ENCODE measurements at places on chromosomes 12 and 14.
A peak's percentile ranks its signal among the peaks of the same experiment; 100 is the strongest.

DNA sequence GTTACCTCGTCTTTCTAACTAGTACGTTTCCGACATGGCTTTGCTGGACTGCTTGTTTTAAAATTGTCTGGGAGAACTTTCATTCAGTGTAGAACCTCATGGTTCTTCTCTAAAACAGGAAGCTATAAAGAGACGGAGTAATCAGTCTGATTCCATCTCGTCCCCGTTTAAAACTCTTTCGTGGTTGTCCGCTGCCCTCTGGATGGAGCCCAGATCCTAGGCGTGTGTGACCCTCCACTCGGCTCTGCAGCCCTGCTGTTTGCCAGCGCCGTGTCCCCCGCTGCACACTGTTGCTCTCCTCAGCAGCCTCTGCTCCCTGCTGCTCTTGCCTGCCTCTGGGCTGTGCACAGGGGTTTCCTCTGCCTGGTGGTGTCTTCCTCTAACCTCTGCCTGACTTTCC is 50.2 kb downstream of the SLC8B1 start:
- no peak for DNase-seq

- peak; percentile 32 for DNase-seq
These were observed 89.0 kb downstream of the POLR3B start for GRCh38 chr12:106446419-106447092.

DNA sequence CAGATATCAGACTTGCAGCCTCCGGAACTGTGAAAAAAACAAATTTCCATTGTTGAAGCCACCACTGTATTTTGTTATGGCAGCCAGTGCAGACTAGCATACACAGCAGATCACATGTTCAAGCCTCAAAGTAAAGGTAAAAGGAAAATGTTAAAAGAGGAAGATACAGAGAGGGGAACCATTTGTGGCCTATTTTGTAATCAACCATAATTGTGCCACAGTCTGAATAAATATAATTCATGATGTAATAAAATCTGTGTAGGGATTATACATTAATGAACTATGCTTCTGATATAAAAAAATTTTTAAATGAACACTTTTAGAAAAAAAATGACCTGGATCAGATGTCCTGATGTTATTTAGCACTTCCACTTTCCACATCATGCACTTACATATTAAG is 79.6 kb downstream of the SLC16A7 start:
- no peak for DNase-seq

GRCh38 chr14:23381871-23382270 is 5.0 kb downstream of the CMTM5 start:
- no peak for DNase-seq

- DNase-seq: no peak
These were observed 196.1 kb upstream of the ALG10B start for GRCh38 chr12:38120438-38120837.

DNA sequence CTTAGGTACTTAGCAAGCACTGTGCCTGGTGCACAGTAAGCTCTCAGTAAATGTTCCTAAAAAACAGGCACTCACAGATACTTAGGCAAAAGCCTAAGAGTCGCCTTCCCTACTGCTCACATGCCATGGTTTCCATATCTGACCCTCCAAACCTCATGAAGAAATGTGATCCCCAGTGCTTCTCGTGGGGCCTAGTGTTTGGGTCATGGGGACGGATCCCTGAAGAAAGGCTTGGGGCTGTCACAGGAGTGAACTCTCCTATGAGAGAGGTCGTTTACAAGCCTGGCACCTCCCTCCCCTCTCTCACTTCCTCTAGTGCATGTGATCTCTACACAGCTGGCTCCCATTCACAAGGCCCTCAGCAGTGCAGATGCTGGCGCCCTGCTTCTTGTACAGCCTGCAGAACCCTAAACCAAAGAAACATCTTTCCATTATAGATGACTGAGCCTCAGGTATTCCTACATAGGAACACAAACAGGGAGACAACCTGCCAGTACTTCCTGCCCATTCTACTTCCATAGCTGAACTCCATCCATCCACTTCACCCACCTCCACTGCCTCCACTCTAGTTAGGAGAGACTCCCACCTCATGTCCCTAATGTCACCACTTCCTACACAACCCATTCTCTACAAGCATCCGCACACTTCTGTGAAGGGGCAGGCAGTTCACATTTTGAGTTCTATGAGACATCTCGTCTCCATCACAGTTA is 2.9 kb downstream of the SLC15A4 start:
- no peak for DNase-seq

DNA sequence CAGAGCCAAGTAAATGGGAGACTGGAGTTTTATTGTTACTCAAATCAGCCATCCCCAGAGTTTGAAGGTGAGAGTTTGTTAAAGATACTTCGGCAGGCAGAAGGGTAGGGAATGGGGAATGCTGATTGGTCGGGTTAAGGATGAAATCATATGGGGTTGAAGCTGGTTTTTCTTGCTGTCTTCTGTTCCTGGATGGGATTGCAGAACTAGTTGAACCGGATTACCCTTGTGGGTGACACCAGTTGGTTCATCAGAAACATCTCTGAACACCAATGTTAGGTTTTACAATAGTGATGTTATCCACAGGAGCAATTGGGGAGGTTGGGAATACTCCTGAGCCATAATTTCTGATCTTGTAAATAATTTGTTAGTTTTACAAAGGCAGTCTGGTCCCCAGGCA is 18.7 kb upstream of the SMCO2 start:
- no peak for DNase-seq

GRCh38 chr14:33792720-33793368 is 158.0 kb downstream of the EGLN3 start:
- DNase-seq: peak; percentile 94

DNA sequence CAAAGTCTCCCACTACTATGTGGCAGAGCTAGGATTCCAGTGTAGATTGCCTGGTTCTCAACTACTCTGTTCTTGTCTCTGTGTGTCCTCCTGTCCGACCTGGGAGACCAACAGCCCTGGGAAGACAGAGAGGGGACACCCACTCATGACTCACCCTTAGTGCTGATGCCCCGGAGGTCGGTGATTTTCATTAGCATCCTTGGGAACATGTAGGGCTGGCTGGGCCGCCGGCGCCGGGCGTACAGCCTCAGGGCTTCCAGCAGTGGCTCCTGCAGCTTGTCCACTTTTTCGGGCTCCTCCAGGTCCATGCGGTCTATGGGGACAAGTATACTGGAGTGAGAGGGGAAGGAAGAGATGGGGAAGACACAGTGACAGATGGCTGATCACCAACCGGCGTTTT is 5.9 kb upstream of the ITGB7 start:
- no peak for DNase-seq

- DNase-seq: no peak
These were observed 54.4 kb downstream of the GALNT16 start for GRCh38 chr14:69314327-69314726.

DNA sequence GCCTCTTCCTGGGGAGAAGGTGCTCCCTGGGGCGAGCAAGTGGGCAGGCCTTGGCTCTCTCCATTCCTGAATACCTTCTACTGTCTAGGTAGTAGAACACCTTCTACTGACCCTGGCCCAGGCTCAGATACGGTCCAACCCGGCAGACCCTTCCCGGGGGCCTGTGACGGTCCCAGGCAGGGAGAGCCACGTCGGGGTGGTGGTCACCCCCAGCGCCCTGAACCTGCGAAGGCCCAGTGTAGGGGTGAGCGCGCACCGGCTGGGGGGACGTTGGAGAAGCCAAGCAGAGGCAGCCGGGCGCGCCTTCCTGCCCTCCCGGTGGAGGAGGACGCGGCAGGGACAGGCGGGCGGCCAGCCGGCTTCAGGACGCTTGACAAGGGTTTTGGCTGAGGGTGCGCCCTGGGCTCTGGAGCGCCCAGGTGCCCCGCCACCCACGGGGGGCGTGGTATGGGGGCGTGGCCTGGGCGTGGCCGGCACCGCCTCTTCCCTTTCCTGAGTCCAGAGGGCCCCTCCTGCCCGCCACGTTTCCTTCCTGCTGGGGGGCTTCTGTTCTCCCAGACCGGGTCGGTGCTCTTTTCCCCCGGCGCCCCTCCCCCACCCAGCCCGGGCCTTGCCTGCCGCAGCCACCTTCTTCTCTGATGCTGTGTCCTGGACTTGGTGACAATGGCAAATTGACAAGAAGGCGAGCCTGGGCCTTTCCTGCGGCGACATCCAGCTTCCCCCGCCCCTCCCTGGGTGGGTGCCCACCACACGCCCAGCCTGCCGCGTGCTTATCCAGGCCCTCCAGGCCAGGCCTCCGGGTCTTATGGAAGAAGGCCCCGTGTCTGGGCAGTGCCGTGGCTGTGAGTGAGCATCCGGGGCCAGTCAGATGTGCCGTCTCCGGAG is 24.5 kb upstream of the PPP1R13B start:
- DNase-seq: peak; percentile 51

DNA sequence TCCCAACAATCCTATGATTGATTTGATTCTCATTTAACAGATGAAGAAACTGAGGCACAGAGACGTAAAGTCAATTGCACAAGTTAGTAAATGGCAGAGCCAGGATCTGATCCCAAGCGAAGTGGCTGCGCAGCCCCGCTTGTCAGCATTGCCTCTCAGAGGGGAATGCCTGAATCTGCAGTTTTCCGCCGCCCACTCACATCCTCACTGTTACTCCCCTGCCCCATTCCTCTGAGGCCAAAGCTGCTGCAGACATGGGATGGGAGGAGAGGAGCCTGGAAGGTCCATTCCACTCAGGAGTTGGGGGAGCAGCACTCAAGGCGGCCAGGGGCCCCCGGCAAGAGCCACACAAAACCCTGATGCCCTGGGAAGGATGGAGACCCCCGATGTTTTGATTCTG is 1.0 kb downstream of the NRIP2 start:
- no peak for DNase-seq

DNA sequence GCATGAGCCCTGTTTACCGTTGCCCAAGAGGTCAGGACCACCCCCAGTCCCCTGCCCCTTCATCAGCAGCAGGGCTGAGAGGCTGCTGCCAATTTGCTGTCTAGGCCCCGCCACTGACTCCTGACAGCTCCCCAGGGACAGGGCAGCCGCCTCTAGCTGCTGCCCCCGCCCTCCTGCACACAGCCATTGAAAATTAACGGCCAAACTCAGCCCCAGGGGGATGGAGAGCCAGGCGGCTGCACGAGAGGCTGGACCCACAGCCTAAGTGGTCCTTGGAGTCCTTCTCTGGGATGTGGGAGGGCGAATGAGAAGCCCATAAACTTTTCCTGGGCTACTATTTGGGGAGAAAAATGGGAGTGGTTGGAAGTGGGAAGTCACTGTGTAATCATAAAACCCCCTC is 4.6 kb downstream of the FOXN4 start:
- peak; percentile 75 for DNase-seq

DNA sequence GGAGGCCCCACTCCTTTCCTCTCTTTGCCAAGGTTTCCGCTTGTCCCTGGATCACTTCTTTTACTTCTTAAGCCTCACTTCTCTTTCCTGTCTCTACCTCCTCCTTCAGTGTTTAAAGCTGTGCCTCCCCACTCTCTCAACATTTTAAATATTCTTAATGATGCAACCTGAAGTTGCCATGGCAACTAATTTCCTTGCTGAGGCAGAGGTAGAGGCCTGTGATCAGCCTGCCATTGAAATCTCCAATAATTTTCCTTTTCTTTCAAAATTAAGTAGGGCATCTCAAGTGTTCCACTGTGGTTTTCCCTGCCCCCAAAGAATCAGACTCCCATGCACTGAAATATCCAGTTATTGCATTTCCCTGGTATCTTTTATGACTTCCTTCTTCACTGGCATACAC is 108.6 kb upstream of the VRK1 start:
- DNase-seq: no peak

DNA sequence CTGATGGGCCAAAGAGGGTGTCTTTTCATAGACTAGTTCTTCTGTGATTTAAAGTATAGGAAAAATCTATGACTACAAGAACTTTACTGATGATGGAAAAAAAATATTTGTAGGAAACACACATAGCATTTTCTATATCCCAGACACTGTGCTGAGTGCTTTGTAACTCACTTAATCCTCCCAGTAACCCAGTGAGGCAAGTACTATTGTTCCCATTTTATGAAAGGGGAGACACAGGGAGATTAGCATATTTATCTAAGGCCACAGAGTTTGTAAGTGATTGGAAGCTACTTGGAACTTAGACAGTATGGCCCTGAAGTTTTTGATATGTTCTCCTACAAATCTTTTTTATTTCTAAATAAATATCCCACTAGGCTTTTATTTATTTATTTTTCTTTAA is 19.9 kb downstream of the PRPF39 start:
- DNase-seq: no peak

DNA sequence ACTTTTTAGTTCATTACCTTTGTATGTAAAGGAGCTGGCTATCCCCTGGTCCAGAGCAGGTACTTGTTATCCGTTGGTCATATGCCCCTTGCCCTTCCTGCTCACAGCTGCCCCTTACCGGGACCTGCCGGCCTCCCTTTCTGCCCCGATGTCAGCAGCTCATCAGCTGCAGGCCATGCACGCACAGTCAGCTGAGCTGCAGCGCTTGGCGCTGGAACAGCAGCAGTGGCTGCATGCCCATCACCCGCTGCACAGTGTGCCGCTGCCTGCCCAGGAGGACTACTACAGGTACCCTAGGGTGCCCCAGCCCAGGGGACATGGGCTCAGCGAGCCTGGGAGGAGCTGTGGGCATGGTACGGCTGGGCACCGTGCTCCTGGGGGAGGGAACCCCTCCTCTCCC is 2.3 kb upstream of the RNU7-1 start:
- DNase-seq: no peak

DNA sequence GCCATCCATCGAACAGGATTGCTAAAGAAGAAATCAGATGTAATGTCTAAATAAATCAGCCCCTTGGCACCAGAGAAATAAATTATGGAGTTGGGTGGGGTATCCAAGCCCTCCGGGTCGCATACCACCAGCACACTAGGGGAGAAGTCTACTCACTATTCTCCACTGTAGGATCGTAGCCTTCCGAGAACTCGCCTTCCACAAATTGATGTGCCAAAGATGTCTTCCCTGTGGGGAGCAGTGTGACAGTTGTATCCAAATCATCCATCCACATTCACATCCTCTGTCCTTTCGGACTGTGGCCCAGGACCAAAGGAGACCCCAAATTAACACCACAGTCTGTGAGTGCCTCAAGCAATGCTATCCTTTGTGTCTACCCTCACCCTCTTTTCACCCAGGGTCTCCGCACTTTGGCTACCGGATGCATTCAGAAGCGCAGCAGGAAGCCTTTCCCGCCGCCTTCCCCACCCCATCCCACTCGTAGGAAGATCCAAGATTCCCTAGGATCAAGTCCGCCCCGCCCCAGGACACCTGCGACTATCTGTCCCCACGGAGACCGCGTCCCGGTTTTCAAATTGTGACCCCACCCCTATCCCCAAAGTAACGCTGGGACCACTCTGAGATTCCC is 786 bp downstream of the RHEBL1 start:
- DNase-seq: peak; percentile 25

GRCh38 chr12:39343665-39344064 is 99.3 kb downstream of the KIF21A start:
- no peak for DNase-seq

Measured in eye (tissue), 1 donor.